T-cell (primary cell): ENCODE measurements at places on chromosomes 4 and X.

DNA sequence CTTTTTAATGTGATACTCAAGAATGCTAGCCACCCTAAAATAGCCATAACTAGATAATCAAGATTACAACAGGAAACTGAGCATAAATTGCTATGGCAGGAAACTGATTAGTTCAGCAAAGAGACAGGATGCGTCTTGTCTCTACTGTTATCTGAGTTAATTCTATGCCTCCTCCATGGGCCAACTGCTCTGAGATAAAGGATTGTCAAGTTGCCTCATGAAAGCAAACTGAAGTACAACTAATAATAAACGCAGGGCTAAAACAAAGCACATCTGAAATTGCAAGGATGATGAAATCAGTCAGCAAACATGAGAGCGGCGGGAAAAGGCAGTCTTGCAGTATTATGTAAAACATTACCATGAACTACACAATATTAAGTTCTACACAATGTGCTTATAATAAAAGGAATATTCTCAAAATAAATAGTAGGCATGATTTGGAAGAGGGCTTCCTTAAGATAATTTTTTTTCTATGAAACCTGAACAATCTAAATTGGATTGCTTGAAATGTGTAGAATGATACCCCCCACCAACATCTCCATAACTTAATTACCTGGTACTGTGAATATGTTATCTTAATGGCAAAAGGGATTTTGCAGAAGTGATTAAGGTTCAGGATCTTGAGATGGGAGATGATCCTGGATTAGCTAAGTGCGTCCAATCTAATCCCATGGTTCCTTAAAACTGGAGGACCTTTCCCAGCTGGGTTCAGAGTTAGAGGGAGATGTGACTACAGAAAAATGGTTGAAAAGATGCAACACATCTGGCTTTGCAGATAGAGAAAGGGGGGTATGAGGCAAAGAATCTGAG lies 65.9 kb downstream of the ANTXR2 start:
- no peaks in the 10 kb centered on the region for H3K36me3 ChIP-seq
- peak; percentile 39 for DNase-seq
- H3K4me1 ChIP-seq = peaks cover 8% of the 10 kb centered on the region
- H3K4me3 ChIP-seq = no peak overlapping the region

GRCh38 chrX:20393944-20394343 lies 127.2 kb upstream of the RPS6KA3 start:
- H3K4me1 ChIP-seq = no peaks in the 10 kb centered on the region
- H3K27ac ChIP-seq = no peak overlapping the region
- no peak for DNase-seq

DNA sequence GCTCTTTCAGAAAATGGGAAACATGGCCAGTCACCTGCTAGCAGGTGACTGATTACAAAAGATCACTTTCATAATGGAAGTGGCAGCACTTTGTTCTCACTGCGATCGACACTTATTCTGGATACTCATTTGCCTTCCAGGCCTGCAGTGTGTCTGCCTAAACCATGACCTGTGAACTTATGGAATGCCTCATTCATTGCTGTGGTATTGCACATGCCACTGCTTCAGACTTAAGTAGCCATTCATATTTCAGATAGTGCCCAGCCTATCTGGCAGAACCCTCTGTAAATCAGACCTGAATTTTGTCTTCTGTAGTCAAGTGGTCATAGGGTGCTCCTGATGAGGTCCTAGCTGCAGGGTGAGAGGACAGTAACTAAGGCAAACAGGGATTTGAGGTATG lies 23.3 kb upstream of the MGST2 start:
- H3K27me3 ChIP-seq = no peaks in the 10 kb centered on the region
- no peaks in the 10 kb centered on the region for H3K36me3 ChIP-seq
- no peak overlapping the region for H3K4me3 ChIP-seq
- H3K27ac ChIP-seq = no peak overlapping the region
- DNase-seq = no peak

- DNase-seq = no peak
Observed at GRCh38 chr4:186554539-186554913, 841 bp downstream of the MTNR1A start.

DNA sequence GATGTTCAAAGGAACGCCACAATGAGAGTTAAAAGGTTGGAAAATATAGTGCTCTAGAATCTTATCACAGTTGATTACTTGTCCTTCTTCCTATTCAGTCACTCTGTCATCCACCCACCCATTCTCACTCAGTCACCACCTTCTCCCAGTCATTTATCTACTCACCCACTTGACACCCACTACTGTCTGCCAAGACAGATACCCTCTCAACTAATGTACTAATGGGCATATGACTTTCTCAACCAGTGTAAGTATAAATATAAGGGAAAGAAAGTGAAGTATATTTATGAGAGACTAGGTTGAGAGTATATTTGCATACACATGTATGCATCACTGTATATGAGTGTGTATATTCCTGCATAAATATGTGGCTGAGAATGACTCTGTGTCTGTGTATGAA lies 20.0 kb downstream of the MID2 start:
- no peaks in the 10 kb centered on the region for H3K27me3 ChIP-seq
- no peak overlapping the region for H3K4me3 ChIP-seq
- no peak for DNase-seq
- no peaks in the 10 kb centered on the region for H3K36me3 ChIP-seq

- no peak for DNase-seq
- H3K27me3 ChIP-seq = no peaks in the 10 kb centered on the region
- no peaks in the 10 kb centered on the region for H3K4me1 ChIP-seq
- no peak overlapping the region for H3K4me3 ChIP-seq
- H3K27ac ChIP-seq = no peak overlapping the region
- no peaks in the 10 kb centered on the region for H3K36me3 ChIP-seq
Observed at GRCh38 chr4:7741946-7742806, 197.5 kb downstream of the AFAP1 start.

- no peak for DNase-seq
- no peak overlapping the region for H3K4me3 ChIP-seq
- H3K36me3 ChIP-seq = no peaks in the 10 kb centered on the region
- no peaks in the 10 kb centered on the region for H3K4me1 ChIP-seq
- peaks cover 7% of the 10 kb centered on the region for H3K27me3 ChIP-seq
- no peak overlapping the region for H3K27ac ChIP-seq
Observed at GRCh38 chr4:182492423-182492822, 249.2 kb downstream of the TENM3 start.

DNA sequence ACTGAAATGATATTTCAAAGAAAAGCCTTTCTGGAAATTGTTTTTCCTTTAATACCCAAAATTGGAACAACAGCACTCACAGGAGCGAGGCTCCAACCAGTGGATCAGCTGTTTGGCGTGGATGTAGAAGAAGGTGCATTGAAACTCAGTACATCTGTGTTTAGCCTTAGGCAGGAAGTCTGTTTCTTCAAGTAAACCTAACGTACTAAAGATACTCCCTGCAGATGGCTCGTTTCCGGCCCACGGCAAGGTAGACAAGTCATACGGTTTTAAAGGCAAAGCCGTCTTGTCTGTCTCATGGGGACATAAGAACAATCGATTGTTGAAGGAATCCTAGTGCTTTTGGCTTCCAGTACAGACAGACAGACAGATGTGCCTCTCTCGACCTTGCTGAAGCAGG lies 50.0 kb upstream of the CLCN4 start:
- H3K36me3 ChIP-seq = peaks cover 5% of the 10 kb centered on the region
- H3K4me3 ChIP-seq = peak overlapping the region; percentile 0
- peaks cover 54% of the 10 kb centered on the region for H3K4me1 ChIP-seq
- DNase-seq = peak; percentile 57

DNA sequence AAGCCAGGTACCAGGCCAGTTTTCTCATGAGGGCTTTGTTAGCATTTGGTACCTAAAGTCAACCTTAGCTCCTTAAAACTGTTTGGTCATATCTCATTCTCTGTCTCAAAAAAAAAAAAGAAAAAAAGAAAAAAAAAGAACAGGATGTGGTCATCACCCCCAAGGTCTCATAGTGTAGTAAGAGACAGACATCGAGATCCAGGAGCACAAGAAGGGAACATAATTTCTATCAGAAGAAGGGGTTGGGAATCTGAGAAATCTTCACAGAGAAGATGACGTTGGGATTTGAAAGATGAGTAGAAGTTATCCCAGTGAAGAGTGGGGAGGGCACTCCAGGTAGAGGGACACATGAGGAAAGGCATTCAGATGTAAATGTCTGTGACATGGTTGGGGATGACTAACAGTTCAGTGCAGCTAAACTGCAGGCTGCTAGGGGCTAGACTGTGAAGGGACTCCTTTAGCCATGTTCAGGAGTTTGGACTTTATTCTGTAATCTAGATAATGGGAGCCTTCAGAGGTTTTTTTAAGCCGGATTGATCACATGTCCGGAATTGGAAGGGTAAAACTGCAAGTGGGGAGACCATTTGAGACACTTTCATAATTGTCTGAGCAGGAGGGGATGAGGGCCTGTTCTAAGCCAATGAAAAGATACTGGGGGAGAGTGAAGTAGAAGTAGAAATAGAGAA lies 26.9 kb upstream of the GJB1 start:
- H3K27me3 ChIP-seq = no peaks in the 10 kb centered on the region
- peak overlapping the region; percentile 51 for H3K27ac ChIP-seq
- no peak for DNase-seq
- no peaks in the 10 kb centered on the region for H3K36me3 ChIP-seq
- peak overlapping the region; percentile 44 for H3K4me3 ChIP-seq
- peaks cover 32% of the 10 kb centered on the region for H3K4me1 ChIP-seq

DNA sequence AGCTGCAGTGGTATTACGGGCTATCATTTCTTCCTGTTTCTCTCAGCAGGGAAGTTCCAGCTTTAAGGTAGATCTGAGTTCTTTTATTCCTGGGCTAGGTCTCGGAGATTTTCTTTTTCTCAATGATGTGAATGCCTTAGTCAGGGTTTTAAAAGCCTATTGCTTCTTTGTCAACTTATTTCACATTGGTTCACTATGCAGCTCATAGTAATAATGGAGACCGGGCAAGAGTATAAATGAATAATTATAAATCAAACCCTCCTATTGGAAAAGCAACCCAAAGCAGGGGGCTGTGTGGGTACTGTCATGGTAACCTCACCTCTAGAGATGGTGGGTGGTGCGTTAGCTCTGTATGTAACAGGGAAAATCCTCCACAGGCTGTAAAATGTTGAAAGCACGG lies 563.6 kb downstream of the RPA4 start:
- no peaks in the 10 kb centered on the region for H3K36me3 ChIP-seq
- H3K4me3 ChIP-seq = no peak overlapping the region

DNA sequence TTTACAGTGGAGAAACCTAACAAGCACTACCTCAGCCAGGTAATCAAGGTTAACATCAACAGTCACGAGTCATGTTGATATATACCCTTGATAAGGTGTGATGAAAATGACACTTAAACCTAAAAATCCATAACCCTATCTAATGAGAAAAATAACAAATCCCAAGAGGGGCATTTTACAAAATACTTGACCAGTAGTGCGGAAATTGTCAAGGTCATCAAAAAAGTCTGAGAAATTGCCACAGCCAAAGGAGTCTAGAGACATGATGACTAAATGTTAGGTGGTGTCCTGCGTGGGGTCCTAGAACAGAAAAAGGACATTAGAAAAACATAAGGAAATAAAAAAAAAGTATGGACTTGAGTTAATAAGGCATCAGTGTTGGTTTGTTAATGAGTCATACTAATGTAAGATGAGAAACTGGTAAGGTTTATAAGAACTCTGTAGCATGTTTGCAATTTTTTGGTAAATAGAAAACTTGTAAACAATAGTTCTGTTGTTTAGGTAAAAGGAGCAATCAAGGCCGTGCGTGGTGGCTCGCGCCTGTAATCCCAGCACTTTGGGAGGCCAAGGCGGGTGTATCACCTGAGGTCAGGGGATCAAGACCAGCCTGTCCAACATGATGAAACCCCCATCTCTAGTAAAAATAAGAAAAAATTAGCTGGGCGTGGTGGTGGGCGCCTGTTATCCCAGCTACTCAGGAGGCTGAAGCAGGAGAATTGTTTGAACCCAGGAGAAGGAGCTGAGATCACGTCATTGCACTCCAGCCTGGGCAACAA lies 2.9 kb downstream of the RPL36A start:
- H3K27me3 ChIP-seq = no peaks in the 10 kb centered on the region
- H3K4me1 ChIP-seq = peaks cover 5% of the 10 kb centered on the region
- no peaks in the 10 kb centered on the region for H3K36me3 ChIP-seq
- no peak overlapping the region for H3K27ac ChIP-seq
- no peak for DNase-seq
- no peak overlapping the region for H3K4me3 ChIP-seq

DNA sequence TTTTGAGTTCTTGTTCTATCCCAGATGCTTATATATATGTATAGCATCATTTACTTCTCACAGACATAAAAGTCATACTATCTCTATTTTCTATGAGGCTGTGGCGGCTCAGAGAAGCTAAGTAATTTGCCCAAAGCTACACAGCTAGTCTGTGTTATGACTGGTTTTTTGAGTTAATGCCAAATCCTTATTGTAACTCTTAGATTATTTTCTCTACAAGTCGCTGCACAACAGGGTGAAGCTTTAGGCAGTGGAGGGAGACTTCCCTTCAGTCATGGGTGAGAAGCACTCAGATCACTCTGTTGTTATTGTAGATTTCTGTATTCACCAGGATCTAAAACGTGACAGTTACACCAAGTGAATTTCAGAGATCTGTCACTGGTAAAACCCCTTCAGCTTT lies 48.1 kb downstream of the WWC2 start:
- no peaks in the 10 kb centered on the region for H3K4me1 ChIP-seq
- no peaks in the 10 kb centered on the region for H3K27me3 ChIP-seq
- H3K36me3 ChIP-seq = no peaks in the 10 kb centered on the region

- H3K36me3 ChIP-seq = no peaks in the 10 kb centered on the region
- no peak overlapping the region for H3K27ac ChIP-seq
- H3K4me3 ChIP-seq = no peak overlapping the region
- no peak for DNase-seq
- H3K4me1 ChIP-seq = no peaks in the 10 kb centered on the region
Observed at GRCh38 chrX:147962476-147962875, 18.7 kb upstream of the FMR1NB start.

- no peaks in the 10 kb centered on the region for H3K27me3 ChIP-seq
- no peak overlapping the region for H3K27ac ChIP-seq
- H3K4me1 ChIP-seq = no peaks in the 10 kb centered on the region
- peaks cover 11% of the 10 kb centered on the region for H3K36me3 ChIP-seq
- no peak for DNase-seq
Observed at GRCh38 chr4:4396628-4397440, 9.9 kb downstream of the NSG1 start.

GRCh38 chrX:21408788-21409187 lies 34.6 kb downstream of the CNKSR2 start:
- no peaks in the 10 kb centered on the region for H3K36me3 ChIP-seq
- no peak for DNase-seq
- no peaks in the 10 kb centered on the region for H3K4me1 ChIP-seq
- no peaks in the 10 kb centered on the region for H3K27me3 ChIP-seq
- no peak overlapping the region for H3K4me3 ChIP-seq

GRCh38 chrX:3697701-3698279 lies 15.7 kb downstream of the PRKX start:
- H3K27ac ChIP-seq = no peak overlapping the region
- no peak for DNase-seq
- H3K36me3 ChIP-seq = no peaks in the 10 kb centered on the region
- H3K27me3 ChIP-seq = no peaks in the 10 kb centered on the region

DNA sequence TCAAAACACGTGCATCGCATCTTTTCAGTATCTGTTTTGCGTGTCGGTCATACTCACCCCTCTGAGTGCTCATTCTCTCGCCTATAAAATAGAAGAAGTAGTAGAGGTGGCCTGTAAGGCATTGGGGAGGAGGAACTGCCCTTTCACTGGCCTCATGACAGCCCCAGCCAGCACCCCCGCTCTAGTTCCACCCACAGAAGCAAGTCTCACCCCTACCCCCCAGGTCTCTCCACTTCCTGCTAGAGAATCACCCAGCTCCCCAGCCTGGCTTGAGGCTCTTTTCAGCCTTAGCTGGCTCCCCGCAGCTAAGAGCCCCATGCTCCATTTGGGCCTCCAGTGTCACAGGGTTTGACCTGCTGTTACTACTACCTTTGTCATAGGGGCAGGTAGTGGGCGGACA lies 11.8 kb downstream of the HDAC6 start:
- no peak overlapping the region for H3K27ac ChIP-seq
- no peaks in the 10 kb centered on the region for H3K36me3 ChIP-seq
- no peaks in the 10 kb centered on the region for H3K4me1 ChIP-seq
- H3K4me3 ChIP-seq = no peak overlapping the region
- no peaks in the 10 kb centered on the region for H3K27me3 ChIP-seq
- DNase-seq = no peak
